ENCODE measurements at places on chromosomes 13 and 19.

DNA sequence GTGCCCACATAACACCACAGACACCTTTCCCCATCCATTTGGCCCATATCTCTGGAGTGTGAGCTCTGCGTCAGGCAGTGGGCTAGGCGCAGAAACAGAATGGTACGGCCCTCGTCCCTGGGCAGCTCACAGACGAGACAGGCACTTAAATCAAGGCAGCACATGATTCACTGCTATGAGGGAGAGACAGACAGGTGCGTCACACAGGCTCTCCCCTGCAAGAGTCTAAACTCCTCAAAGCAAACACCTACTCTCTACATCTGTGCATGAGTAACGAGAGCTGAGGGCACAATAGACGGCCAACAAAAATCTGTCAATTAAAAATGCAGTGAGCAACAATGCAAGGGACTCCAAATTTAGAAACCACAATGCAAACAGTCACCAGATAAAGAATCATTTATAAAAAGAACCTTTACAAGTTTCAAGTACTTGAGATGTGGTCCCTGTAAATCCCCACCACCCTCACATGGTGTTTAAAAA lies 348.9 kb downstream of the UQCRFS1 start:
- no peaks in the 10 kb centered on the region for H3K36me3 ChIP-seq
- H3K27me3 ChIP-seq = no peaks in the 10 kb centered on the region
- H3K27ac ChIP-seq = no peak overlapping the region

GRCh38 chr13:19632915-19633478 lies 462 bp upstream of the MPHOSPH8 start:
- H3K4me3 ChIP-seq = peak overlapping the region; percentile 72
- H3K27me3 ChIP-seq = no peaks in the 10 kb centered on the region
- no peaks in the 10 kb centered on the region for H3K36me3 ChIP-seq
- H3K4me1 ChIP-seq = peaks cover 6% of the 10 kb centered on the region
- no peak for DNase-seq

DNA sequence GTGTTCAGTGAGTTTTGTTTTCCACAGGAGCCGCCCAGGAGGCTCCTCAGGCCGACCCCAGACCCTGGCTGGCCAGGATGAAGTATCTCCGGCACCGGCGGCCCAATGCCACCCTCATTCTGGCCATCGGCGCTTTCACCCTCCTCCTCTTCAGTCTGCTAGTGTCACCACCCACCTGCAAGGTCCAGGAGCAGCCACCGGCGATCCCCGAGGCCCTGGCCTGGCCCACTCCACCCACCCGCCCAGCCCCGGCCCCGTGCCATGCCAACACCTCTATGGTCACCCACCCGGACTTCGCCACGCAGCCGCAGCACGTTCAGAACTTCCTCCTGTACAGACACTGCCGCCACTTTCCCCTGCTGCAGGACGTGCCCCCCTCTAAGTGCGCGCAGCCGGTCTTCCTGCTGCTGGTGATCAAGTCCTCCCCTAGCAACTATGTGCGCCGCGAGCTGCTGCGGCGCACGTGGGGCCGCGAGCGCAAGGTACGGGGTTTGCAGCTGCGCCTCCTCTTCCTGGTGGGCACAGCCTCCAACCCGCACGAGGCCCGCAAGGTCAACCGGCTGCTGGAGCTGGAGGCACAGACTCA lies 12.9 kb downstream of the B3GNT3 start:
- no peak overlapping the region for H3K4me3 ChIP-seq
- no peaks in the 10 kb centered on the region for H3K36me3 ChIP-seq
- H3K27me3 ChIP-seq = no peaks in the 10 kb centered on the region
- H3K4me1 ChIP-seq = no peaks in the 10 kb centered on the region

DNA sequence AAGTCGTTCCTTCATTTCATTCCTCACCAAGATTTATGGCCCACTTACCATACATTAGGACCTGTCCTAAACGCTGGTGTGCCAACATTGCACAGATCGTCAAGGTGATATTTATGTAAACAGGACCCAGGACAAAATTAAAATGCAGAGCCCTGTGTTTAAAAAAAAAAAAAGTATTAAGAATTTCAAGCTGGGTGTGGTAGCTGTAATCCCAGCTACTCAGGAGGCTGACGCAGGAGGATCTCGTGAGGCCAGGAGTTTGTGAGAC lies 6.5 kb upstream of the ZNF444 start:
- H3K27ac ChIP-seq = no peak overlapping the region
- H3K4me1 ChIP-seq = peaks cover 21% of the 10 kb centered on the region
- no peaks in the 10 kb centered on the region for H3K27me3 ChIP-seq

DNA sequence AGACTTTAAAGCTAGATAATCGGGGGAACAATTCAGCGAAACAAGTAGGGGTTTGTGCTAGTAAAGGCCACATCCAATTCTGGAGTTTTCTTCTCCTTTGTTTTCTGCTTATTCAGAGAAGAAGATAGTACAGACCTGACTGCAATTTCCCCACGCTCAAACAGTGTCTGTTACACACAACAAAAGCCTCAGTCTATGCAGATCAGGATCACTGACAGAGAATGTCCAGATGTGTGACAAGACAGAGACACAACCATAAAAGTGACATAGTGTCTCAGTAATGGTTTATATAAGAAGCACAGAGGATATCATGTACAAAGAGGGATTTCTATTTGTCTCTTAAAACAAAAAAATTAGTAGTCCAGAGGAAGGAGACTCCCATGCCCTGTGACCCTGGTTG lies 70.7 kb upstream of the GTF3A start:
- H3K4me3 ChIP-seq = no peak overlapping the region
- H3K36me3 ChIP-seq = no peaks in the 10 kb centered on the region
- H3K27me3 ChIP-seq = no peaks in the 10 kb centered on the region
- no peak overlapping the region for H3K27ac ChIP-seq
- peaks cover 13% of the 10 kb centered on the region for H3K4me1 ChIP-seq
